ENCODE measurements at places on chromosomes 5 and 9.

- no peak for DNase-seq
Measured at GRCh38 chr9:116815835-116816234, 128.7 kb downstream of the TRIM32 start.

DNA sequence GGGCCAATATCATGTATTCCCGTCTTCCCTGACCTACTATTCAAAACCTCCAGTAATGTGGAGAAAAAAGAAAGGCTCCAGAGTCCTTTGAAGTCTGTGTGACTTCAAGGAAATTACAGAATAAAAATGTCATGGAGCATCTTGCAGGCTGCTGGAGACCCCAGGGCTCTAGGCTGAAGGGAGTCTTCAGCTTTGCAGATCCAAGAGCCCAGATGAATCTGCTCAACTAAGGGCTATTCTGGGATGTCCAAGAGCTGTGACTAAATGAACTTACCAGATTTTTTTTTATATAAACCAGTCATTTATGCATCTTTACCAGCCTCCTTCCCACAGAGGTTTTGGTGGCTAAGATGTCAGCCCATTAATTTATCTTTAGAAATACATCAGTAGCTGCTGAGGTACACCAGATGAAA, 167.3 kb downstream of the MUSK start:
- DNase-seq: no peak

- no peak for DNase-seq
Measured at GRCh38 chr5:180636016-180636402, 13.4 kb downstream of the FLT4 start.

DNA sequence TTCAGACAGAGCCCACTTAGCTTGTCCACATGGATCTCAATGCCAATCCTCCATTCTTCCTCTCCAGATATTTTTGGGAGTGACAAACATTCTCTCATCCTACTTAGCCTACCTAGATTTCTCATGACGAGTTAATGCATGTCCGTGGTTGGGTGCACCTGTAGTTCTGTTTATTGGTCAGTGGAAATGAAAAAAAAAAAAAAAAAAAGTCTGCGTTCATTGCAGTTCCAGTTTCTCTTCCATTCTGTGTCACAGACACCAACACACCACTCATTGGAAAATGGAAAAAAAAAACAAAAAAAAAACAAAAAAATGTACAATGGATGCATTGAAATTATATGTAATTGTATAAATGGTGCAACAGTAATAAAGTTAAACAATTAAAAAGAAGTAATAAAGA, 59.0 kb downstream of the BASP1 start:
- DNase-seq: no peak

DNA sequence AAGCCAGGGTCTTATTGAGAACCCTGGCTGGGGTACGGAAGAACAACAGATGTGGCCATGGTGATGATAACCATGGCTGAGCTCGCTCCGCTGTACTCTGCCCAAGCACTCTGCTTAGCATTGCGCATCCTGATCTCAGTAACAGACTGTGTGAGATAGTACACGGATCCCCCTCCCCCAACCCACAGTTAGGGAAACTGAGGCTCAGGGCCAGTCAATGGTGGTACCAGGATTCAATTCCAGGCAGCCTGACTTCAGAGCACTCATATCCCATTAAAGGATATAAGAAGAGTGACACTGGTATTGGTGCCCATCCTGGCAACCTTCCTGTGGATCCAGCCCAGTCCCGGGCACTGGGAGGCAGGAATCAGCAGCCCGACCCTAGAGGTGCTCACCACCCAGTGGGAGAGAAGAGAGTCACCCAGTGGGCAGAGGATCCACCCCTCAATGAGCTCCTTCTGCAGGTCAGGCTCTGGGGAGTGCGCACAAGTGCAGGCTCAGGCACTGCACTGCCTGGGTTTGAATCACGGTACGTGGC, 26.5 kb upstream of the KIF12 start:
- DNase-seq: no peak

DNA sequence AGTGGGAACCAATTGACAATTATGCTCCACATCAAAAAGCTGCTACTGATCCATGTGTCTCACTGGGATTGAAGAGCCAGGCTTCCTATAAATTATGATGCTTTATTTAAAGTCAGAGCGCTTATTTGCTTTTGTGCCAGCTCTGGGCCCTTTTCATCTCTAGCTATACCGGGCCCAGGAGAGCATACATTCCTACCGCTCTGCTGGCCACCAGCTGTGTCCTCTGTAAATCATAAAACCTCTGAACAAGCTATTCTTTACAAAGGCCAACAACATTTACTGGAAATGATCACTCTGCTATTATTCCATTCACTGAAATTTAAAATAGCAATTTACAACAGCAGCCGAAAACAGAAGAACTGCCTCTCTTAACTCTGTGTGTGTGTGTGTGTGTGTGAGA, 86.6 kb downstream of the ZNF608 start:
- no peak for DNase-seq

DNA sequence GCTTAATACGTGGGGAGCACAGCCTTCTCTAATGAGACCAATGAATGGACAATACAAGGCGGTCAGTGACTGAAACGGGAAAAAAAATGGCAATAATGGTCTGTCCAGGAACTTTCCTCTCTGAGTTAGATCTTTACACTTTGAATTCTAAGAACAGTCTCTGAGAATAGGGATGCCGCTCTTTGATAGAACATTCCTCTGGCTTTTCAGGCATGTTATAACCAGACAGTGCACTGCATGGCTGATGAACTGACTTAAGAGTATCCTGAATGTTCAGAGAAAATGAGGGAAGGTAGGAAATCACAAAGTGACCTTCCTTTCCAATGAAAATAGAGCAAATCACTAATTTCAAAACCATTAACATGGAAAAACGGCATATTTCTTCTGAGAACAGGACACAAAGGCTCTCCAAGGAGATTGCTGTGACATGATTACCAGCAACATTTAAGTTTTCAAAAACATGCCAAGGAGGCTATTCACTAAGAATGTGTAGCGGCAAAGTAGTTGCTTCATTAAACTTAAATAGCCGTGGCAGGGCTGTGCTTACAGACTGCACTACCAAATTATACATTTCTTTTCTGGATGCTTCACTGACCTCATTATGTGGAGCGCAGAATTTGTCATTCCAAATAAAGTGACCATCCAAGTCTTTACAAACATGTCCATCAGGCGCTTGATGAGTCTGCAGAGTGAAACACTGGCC, 105.9 kb downstream of the MARCHF3 start:
- DNase-seq: no peak

GRCh38 chr5:6700685-6701355, 12.4 kb upstream of the TENT4A start:
- no peak for DNase-seq

DNA sequence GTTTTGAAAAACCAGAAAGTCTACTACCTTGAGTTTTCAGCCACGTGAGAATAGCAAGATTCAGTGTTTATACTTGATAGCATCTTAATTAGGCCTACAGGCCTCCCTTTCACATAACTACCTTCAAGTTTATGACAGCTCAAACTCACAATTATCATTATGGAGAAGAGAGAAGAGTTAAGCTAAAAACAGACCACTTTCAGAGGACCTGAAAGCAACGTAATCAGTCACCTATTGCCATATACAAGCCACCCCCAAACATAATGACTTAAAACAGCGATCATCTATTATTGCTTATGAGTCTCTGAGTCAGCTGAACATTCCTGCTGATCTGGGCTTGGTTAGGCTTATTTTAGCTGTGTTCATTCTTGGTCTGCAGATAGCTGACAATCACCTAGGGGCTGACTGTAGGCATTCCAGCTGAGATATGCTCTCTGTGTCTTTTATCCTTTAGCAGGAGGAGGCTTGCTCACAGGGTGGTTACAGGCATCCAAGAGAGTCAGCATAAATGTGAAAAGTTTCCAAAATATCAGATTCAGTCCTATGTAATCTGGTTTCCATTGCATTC, 130.9 kb downstream of the COX7C start:
- no peak for DNase-seq

GRCh38 chr5:97072696-97073095, 69.7 kb downstream of the LIX1 start:
- DNase-seq: no peak

DNA sequence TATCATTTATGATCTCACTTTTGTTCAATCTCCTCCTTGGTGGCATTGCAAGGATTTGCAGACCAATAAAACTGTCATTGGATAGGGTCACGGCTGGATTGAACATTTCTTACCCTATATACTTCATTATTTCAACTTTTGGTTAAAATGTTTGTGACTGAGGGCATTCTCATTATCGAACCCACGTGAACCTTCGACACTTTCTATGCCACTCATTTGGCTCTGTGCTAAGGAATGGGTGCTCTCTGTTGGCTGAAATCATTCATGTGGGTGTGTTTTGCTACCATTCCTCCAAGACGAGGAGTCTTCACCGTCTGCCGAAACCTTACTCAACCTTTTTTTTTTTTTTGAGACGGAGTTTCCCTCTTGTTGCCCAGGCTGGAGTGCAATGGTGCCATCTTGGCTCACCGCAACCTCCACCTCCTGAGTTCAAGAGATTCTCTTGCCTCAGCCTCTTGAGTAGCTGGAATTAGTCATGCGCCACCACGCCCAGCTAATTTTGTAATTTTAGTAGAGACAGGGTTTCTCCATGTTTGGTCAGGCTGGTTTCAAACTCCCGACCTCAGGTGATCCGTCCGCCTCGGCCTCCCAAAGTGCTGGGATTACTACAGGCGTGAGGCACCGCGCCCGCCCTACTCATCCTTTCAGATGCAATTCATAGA, 62.5 kb downstream of the CSNK1A1 start:
- DNase-seq: no peak

DNA sequence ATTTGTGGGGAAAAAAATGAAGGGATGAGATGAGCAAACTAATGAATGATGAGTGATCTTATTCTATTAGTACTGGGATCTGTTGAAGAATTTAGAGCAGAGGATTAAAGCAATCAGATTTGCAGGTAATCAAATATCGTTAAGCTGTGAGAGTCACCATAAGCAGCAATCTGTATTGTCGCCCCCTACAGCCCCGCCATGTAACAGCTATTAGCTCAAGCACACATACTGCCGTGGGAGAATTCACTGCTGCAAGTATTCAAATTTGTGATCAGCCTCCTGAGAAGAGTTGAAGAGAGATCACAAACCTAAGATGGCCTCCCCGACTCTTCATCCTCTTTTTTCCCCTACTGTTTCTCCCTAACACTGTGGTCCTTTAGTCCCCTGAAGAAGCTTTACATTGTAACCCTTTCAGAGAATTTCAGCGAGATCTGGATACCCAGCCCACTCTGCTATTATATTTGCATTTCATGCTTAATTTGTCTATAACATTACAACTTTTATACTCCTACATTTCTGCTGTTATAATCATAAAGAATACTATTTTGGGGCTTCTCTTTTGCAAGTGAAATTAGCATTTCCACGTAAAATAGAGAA, 28.5 kb upstream of the PHF24 start:
- DNase-seq: peak; percentile 2

DNA sequence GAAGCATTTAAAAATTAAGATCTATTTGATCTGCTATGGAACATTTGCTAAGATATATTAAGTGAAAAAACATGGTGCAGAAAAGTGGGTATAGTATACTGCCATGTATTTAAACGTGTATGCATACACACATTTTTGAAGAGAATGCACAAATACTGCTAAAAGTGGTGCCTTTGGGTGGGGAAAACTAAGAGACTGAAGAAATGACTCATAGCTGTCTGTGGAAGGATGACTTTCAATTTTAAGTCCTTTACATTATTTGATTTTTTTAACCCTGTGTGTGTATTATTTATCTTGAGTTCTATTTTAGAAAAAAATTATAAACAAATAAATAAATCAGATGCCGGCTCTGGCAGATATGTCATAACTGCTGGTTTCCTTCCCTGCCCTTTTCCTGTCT, 120.7 kb upstream of the SLIT3 start:
- DNase-seq: no peak

GRCh38 chr5:60997721-60998120, 52.7 kb downstream of the NDUFAF2 start:
- no peak for DNase-seq

GRCh38 chr9:135962696-135963307, 1.6 kb upstream of the UBAC1 start:
- no peak for DNase-seq

DNA sequence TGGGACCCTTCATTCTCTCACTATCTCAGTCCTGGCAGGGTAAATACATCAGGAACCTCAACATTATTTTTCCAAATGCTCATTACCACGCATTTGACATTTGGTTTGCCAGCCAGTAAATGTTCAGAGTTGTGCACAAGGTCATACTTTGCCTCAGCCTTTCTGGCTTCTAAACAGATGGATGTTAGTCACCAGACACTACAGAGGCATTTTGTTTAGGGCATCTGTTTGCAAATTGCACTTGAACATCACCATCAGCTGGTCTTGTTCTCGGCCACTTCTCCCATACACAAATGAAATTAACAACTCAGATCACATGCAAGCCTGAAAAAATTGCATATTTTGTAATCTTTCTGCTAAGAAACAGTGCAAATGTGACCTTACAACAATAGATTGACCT, 75.0 kb upstream of the SLC1A1 start:
- DNase-seq: no peak

DNA sequence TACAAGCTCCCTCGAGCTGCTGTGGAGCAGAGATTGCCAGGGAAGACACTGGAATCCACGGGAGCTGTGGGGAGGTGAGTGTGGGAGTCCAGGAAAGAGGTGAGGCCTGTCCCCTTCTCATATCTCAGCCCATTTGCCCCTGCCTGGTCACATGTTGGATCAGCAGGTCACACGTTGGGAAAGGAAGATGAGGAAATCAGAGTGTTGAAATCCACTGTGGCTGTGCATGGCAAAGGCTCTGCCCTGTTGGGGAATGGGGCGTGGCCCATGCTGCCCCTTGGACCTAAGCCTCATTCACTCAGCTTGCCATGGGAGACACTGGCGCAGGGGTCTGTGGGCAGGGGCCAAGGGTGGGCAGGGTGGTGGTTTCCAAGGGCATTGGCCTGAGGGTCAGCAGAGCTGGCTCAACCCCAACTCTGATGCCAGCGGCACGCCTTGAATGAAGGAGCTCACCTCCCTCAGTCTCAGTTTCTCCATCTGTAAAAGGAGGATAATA, 85.4 kb upstream of the CPEB4 start:
- DNase-seq: no peak

GRCh38 chr5:138033907-138034306, 1.0 kb upstream of the FAM13B start:
- no peak for DNase-seq

- no peak for DNase-seq
Measured at GRCh38 chr9:6449086-6449485, 36.1 kb downstream of the UHRF2 start.

- DNase-seq: no peak
Measured at GRCh38 chr9:37521111-37521510, 35.4 kb downstream of the POLR1E start.

DNA sequence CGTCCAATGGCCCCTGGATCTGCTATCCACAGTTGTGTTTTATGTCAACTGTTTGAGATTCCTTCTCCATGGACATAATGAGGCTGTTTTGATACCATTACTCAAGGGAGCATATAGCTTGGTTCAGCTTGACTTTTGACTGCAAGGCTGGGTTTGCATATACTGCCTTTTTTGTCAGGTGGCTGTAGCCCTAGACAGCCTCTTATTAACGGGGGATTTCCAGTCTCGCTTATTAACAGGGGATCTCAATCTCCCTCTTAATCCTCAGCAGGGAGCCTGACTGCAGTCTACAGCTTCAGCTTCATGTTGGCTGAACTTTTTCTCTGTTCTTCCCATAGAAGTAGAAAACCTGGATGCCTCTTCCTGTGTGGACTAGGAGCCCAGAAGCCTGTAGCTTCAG, 73.7 kb upstream of the TNC start:
- DNase-seq: no peak
